Stimulated activated CD8-positive, alpha-beta memory T cell treated with anti-CD3 and anti-CD28 coated beads, Interleukin-4, amount 100 ng/mL, for 24 hours (primary cell): ENCODE measurements at places on chromosomes 13 and 19.

DNA sequence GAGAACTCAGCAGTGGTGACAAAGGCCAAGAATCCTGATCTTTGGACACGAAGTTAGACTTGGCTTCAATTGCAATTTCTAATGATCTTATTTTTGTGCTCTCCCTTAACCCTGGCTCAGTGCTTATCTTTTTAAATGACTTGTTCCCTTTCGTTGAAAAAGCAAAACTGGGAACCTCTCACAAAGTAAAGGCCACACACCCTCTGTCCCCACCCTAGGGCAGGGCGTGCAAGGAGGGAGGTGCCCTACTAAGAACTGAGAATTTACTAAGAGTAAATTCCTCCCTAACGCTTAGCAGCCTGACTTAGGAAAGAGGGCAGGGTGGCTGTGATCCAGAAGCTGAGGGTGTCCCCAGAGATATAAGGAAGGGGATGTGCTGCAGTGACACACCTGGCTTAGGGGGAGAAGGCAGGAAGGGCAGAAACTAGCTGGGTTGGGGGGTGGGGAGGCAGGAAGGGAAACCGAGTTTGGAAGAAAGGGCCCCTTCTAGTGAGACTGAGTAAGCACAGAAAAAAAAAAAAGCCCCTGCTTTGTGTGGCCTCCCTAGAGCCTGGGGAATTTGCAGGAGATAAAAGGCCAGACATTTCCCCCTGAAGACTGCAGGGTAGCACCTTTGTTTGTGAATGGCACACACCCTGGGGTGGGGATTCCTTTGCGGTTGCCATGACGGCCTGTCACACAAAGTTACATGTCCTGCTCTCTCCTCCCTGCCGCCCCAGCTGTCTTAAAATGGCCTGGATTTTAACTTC, 435.1 kb downstream of the EFNB2 start:
- DNase-seq, result no peak

GRCh38 chr13:41458761-41459431, 1.5 kb downstream of the RGCC start:
- peak; percentile 32 for DNase-seq

DNA sequence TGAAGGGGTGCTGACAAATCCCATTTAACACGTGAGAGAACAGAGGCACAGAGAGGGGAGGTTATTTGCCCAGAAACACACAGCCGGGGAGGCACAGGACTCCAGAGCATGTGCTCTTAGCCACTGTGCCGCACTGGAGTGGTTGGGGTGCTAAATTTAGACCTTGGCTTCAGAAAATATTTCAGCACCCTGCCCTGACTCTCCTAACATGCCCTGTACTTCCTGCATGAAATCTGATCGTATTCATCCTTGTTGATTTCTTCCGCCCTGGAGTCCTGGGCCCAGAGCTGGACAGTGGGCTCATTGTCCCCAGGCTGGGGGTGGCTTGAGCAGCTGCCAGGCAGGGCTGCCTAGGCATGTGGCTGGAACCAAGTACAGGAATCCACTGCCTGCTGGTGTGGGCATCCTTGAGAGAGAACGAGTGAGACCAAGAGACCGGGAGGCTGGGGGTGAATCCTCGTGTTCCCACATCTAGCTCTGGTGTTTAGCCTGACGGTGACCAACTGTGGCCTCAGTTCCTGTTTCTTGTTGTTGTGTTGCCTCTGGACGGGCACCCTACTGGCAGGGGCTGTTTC, 5.3 kb downstream of the SLC27A1 start:
- no peak for DNase-seq

DNA sequence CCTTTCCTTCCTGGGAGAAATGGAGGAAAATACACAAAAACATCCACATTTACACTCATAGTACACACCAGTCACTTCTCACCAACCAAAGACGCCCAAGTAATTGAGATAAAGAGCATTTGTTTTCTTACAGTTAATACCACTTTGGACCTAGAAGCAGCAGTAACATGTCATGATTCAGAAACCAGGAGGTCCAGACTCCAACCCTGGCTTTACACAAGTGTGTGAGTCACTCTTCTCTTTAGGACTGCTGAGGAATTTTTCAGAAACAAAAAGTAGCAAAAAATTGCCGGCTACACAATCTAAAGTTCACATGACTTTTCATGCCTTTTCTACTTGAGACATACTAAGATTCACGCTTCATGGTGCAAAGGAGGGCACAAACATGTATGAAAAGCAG, 42.1 kb downstream of the TUBGCP3 start:
- DNase-seq, result no peak

- no peak for DNase-seq
Observed at GRCh38 chr13:22468824-22469223, 712.0 kb upstream of the SGCG start.

DNA sequence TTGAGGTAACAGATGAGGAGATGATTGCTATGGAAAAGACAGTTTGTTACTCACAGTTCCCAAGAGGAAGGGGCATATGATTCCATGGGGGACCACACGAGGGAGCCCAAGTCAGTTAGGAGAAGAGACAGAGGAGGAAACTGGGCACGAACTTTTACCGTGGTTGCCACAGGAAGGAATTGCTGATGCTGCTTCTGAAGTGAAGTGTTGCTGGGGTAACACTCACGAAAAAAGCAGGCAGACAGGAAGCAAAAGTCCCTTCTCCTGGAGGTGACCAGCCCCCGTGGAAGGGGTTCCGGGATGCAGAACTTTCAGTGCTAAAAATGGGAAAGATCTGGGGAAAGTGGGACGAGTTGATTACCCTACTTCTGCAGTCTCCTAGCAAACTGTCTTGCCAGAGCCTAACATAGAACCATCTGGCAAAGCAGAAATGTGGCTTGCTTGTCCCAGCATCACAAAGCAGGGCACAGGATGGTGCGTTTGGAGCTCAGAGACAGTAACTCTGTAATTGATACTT, 35.4 kb upstream of the MAP3K10 start:
- no peak for DNase-seq

DNA sequence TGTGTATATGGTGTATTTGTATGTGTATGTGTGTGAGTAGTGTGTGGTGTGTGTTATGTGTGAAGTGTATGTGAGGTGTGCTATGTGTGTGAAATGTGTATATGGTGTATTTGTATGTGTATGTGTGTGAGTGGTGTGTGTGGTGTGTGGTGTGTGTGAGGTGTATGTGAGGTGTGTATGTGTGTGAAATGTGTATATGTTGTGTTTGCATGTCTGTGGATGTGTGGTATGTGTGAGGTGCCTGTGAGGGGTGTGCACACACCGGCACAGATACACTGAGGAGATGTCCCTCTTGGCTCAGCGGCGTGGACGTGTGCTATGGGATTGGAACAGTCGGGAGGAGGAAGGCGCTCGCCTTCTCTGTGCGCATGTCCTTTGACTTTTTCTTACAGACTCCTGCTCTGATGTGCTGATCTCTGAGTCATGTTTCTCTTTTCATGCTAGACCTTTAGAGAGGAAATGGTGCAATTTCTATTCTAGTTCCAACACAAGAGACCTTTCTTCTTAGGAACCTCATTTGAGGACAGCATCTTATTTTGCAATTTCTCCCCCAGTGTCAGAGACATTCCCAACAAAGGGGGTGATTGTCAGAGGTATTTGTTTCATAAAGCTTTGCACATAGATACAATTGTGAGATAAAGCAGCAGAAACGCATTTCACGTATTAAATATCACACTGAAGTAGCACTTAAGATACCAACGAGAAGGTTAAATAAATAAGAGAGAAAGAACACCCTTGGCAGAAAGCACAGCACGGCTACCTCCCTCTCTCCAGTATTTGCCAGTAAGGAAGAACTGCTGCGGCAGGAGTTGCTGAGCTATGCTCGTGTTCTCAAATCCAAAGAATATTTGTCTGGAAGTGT, 11.3 kb upstream of the TNFRSF19 start:
- no peak for DNase-seq

DNA sequence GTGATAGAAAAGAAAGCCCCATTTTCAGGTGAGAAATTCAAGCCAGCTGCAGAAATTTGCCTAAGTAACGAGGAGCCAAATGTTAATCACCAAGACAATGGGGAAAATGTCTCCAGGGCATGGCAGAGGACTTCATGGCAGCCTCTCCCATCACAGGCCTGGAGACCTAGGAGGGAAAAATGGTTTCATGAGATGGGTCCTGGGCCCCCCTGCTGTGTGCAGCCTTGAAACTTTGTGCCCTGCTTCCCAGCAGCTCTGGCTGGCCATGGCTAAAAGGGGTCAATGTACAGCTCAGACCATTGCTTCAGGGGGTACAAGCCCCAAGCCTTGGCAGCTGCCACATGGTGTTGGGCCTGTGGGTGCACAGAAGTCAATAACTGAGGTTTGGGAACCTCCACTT, 9.9 kb downstream of the N4BP2L1 start:
- no peak for DNase-seq

GRCh38 chr19:39402346-39403300, 4.0 kb upstream of the ZFP36 start:
- peak; percentile 84 for DNase-seq

- no peak for DNase-seq
Observed at GRCh38 chr13:102117175-102117831, 284.5 kb downstream of the FGF14 start.

DNA sequence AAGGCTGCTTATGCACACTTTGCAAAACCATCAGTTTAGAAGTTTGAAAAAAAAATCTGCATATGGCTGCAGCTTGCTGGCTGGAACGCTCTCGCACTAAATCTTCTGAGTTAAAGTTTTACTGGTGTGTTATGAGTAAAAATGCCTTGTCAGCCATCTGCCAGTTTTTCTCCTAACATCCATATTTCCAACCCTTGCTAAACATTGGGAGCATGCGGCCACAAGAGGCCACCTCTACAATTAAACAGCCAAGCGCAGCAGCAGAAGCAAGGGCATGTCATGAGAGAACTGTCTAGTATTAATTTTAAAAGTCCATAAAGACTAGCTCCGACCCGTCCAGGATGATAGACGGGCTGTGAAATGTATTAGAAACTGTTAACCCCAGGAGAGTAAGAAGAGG, 248.3 kb downstream of the TSHZ3 start:
- no peak for DNase-seq

DNA sequence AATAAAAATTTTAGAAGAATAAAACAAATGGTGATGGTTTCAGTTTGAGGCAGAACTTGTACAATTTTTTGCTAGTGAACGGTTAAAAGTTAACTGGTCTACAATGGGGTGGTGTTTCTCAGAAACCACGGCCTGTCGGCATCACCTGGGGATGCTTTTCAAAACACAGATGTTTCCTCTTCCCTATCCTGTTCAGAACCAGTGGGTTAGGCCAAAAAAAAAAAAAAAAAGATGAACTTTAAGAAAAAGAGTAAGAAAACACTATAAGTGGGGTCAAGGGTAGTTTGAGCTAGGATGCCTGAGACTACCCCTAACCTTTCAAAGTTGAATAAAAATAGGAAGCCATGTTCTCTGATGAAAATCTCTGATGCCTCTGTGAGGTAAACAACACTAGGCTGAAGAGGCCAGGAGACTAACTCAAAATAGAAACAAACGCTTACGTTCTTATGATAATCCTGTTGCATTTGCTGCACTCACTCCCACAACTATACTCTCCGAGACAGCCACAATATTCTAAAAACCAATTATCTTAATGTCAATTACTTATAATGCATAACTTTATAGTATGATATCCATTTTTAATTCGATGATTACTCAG, 3.3 kb downstream of the MTIF3 start:
- no peak for DNase-seq

- no peak for DNase-seq
Observed at GRCh38 chr13:48258002-48258401, 25.0 kb downstream of the ITM2B start.

DNA sequence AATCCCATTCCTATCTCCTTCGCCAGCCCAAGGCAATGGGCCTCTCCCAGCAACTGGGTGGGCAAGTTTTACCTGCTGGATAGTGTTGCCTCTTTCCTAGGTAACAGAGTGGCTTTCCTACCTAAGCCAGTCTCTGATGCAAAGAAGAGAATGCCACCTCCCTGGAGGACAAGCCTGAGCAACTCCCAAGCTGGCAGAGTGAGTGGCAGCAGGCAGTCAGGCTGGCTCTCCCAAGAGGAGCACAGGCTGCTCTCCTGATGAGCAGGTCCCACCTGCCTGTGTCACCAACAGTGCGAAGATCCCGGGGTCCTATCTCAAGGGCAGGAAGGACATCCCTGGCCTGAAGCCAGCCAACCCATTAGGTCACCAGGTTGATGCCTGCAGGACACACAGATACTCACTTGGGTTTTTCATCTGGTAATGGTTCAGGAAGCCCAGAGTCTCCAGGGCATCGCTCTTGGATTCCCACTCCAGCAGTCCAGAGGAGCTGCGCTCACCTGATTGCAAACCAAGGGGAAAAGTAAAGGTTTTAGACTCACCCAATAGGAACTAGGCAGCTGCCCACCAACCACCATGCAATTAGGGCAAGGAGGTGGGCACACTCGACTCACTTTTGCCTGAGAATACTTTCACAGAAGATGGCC, 5.5 kb upstream of the ECH1 start:
- DNase-seq, result no peak

- DNase-seq, result no peak
Observed at GRCh38 chr13:106376401-106377112, 158.9 kb downstream of the EFNB2 start.

- peak; percentile 27 for DNase-seq
Observed at GRCh38 chr13:42355092-42355485, 83.1 kb downstream of the AKAP11 start.

- no peak for DNase-seq
Observed at GRCh38 chr13:23620211-23620610, 50.0 kb downstream of the TNFRSF19 start.

- DNase-seq, result no peak
Observed at GRCh38 chr13:45863709-45864590, 12.4 kb upstream of the SIAH3 start.

- no peak for DNase-seq
Observed at GRCh38 chr19:9296336-9296735, 13.3 kb downstream of the ZNF699 start.

DNA sequence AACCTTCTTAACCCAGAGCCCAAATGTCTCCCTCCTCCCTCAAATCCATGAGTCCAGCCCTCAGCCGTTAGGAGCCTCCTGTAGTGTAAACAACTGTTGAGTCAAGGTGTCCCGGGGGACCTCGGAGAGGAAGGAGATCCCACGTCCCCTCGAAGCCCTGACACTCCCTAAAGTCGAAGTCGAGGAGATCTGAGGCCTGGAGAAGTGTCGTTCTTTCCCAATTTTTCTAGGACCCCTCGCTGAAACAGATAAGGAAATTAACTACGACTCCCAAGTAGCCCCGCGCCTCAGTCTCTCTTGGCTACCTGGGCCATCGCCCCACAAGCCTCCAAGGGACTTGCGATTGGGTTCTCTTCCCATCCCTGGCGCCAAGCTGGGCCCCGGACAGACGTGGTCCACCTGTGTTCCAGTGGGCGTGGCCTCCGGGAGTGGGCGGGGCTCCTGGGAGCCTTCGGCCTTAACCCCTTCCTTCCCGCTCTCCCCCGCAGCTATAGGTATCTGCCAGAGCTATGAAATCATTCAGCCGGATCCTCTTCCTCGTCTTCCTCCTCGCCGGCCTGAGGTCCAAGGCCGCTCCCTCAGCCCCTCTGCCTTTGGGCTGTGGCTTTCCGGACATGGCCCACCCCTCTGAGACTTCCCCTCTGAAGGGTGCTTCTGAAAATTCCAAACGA, 869 bp downstream of the GFY start:
- no peak for DNase-seq

GRCh38 chr13:73922493-73923393, 211.5 kb downstream of the KLF12 start:
- DNase-seq, result no peak

- no peak for DNase-seq
Observed at GRCh38 chr19:412356-413355, 3.7 kb upstream of the C2CD4C start.

- DNase-seq, result no peak
Observed at GRCh38 chr13:43232144-43232872, 208.9 kb downstream of the DNAJC15 start.
